ENCODE measurements at places on chromosomes 6 and 20.

DNA sequence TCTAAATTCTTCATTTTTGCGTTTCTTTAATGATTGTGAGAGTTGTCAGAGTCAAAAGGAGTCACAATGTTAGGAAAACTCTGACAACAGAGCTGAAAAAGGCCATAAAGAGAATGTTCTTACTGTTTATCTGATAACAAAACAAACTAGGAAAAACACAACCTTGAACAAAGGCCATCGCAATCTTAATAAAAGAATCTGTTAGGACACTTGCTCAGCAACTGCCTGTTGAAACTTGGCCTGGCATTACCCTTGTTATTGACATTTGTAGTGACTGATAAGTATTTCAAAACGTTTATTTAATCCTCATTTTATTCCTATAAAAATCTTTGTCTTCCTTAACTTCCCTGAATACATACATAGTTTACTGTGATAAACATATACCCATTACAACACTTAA, 15.7 kb downstream of the GSTA1 start:
- DNase-seq, result no peak

DNA sequence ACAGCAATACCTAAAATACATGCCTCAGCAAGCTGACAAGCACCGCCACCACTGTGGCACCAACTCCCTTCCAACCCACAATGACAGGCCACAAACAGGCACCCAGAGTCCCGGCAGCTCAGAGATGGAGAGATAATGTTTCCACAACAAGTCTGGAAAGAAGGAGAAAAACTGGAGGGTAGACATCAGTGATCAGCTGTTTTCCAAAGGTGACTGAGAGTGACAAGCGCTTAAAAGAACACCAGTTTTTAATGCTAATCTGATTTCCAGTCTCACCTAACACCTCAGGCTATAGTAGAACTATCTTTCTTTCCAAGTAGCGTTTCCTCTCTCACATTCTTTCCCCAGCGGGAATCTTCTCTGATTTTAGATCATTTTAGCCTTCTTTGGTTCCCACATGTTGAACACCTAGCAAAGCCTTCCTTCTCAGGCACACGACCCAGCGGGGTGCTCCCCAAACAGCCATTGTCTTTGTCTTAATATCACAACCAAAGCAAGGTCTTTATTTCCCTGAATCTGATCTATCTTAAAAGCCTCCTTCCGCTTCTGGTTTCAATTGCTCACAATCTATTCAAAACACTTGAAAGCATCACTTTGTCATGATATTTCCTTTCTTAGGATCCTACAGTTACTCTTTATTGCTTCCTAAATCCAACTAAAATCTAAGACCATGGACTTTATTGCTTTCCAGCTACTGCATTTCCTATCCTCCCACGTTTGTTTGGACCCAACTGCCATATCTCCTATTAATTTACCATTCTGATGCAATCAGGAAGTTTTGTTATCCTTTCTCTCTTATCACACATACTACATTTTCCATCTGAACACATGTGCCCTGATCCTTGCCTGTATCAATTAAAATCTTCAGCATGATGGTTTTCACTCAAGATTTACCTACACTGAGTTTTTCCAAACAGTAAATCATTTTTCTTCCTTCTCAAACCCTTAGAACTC, 282.7 kb downstream of the ADGB start:
- no peak for DNase-seq

DNA sequence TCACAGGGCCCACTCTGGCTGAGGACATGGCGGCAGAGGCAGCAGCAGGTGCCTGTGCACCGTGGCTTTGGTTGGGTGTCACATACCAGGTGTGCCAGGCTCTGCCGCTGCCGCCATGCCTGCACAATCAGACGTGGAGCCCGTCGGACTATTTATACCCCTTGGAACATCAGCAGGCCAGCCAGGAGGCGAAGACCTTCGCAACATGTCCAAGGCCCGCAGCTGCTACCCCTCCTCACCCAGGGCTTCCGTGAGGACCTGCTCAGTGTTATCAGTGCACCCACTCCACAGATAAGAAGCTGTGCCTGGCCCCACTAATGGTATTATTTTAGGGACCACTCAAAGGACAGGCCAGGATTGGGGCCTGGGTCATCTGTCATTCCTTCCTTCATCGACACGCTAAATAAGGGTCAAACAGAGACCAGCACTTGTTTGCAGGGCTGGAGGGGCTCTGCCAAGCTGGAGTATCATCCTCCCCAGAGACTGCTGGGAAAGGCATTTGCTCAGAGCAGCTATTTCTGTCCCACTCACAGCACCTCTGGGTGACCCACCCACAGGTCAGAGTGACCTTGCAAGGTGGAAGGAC, 109.2 kb downstream of the BMP7 start:
- DNase-seq, result no peak

GRCh38 chr6:126826166-126826714, 292.2 kb upstream of the RSPO3 start:
- DNase-seq, result no peak

DNA sequence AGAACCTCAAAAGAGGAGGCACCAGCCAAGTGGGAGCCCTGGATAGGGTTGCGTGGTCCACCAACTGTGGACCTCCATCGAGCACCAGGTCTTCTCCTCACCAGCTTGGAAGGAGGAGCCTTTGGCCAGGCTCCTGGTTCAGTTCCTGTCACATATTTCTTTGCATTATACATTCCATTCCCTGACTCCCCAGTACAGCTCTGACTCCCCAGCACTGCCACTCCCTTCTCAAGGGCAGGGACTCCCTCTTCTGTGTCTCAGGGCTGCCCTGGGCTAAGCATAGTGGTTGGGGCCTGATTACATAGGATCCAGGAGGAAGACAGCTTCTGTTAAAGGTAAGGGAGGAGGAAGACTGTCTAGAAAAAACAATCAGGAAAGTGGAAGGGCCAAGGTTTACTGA, 91.1 kb downstream of the MRPL14 start:
- DNase-seq, result no peak

DNA sequence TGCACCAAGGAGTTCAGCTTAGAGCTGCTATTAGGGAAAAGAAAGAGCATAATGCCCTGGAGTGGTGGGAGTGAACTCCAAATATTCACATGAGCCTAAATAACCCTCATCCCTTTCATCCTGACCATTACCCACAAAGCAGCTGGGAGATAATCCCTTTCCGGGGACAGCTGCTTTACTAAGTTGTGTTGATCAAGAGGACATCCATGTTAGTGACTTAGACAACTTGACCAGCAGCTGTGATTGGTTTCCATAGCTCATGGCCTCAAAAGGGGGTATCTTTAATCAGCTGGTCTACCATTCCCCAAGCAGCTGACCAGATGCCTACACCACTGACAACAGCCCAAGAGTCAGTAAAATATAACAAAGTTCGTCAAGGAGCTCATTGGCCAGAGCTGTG, 75.8 kb upstream of the LY86 start:
- no peak for DNase-seq

DNA sequence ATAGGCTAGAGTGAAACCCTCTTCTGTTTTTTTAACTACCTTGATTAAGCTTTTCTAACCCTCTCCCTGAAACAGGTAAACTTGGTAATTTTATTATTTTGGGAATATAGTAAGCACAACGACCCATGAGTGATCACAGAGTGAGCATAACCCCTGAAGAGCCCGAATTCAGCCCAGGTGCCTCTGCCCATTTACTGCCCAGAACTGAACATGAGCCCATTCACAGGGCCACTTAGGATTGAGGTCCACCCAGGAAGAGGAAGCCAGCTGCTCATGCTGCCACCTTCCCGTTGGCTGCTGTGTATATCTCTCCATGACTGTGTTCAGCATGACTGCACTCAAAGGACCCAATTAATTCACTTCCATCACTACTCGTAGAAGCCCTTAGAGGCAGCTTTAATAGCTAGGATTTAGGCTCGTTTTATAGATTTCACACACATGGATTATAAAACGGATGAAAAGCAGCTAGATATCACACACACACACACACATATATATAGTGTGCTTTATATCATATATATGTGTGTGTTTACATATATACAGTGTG, 8.3 kb upstream of the PDE10A start:
- no peak for DNase-seq

Measured in stimulated activated CD4-positive, alpha-beta T cell treated with anti-CD3 and anti-CD28 coated beads, Interleukin-1b, Interleukin-23, amount 100 ng/mL, for 24 hours (primary cell).